ENCODE measurements at places on chromosomes 7 and 10. TPM values are rescaled to one million over a fixed set of nuclear protein-coding genes. Genes with fewer than 3 reads are reported as not detected.

DNA sequence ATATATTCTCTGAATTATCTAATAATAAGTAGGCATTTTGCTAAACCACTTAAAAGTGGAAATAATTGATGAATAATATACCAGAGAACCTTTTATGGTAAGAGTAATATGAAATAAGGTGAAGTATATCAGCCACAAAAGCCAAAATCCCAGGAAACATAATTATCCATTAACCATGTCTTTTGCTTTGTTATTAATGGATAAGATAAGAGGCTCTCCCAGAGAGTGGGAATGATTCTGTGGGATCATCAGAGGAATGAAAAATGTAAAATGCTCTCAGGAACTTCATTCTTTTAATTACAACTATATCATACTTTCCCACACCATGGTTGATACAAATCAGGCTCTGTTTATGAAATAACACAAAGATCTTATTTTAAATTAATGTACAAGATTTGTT lies 391.7 kb upstream of the FZD8 start:
- no peak for ATAC-seq

DNA sequence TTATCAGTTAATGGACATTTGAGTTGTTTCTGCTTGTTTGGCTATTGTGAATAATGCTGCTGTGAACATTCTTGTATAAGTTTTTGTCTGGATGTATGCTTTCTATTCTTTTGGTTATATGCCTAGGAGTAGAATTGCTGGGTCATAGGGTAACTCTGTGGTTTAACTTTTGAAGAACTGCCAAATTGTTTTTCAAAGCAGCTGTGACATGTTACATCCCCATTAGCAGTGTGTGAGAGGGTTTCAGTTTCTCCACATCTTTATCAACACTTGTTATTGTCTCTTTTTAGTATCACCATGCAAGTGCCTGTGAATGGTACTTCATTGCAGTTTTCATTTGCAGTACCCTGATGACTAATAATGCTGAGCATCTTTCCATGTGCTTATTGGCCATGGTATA lies 2.1 kb upstream of the NDUFB8 start:
- ATAC-seq = no peak

- no peak for ATAC-seq
These were observed 197.4 kb downstream of the ELMO1 start for GRCh38 chr7:37251222-37251621.

- ATAC-seq = no peak
These were observed 47.2 kb upstream of the KLF6 start for GRCh38 chr10:3832022-3832786.

GRCh38 chr7:148014541-148014940 lies 576.0 kb upstream of the C7orf33 start:
- ATAC-seq = no peak

DNA sequence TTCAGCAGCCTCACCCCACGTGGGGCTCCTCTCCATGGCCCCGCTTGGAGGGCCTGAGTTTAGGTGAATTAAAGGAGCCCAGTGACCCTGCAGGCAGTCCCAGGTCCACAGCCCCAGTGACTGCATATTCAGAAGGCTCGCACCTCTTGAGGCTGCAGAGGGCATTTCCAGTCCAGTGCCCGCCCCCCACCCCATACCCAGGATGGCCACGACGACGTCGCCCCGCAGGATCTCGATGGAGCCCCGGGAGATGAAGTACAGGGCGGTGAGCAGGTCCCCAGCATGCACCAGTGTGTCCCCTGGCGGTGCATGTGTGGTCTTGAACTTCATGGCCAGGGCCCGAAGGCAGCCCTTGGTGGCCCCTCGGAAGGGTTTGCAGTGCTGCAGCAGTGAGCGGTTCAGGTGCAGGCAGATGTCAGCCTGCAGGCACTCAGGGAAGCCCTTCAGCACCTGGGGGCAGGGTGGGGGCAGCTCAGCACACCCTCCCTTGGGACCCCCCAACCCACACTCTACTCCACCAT lies 28.1 kb downstream of the KCNH2 start:
- ATAC-seq = no peak

The DENND10 gene
- 38.3 TPM for total RNA-seq

The SEMA3A gene
- 0.56 TPM for total RNA-seq

The UPK3BL2 gene
- 88.8 TPM for total RNA-seq

- peak; percentile 95 for ATAC-seq
These were observed 174.8 kb downstream of the KIAA1217 start for GRCh38 chr10:24383681-24384106.

The KMT2E gene
- total RNA-seq = 29.0 TPM

The FOXI2 gene
- 0.32 TPM for total RNA-seq

The GRID2IP gene
- total RNA-seq = 0.12 TPM

The GNAI1 gene
- total RNA-seq = 31.5 TPM

The SEMA3C gene
- 9.5 TPM for total RNA-seq

The RBM28 gene
- 23.3 TPM for total RNA-seq

- no peak for ATAC-seq
These were observed 31.4 kb downstream of the POR start for GRCh38 chr7:75946207-75946855.

The GLI3 gene
- 15.0 TPM for total RNA-seq

- ATAC-seq = no peak
These were observed 7.8 kb upstream of the ATOH7 start for GRCh38 chr10:68239596-68240150.

DNA sequence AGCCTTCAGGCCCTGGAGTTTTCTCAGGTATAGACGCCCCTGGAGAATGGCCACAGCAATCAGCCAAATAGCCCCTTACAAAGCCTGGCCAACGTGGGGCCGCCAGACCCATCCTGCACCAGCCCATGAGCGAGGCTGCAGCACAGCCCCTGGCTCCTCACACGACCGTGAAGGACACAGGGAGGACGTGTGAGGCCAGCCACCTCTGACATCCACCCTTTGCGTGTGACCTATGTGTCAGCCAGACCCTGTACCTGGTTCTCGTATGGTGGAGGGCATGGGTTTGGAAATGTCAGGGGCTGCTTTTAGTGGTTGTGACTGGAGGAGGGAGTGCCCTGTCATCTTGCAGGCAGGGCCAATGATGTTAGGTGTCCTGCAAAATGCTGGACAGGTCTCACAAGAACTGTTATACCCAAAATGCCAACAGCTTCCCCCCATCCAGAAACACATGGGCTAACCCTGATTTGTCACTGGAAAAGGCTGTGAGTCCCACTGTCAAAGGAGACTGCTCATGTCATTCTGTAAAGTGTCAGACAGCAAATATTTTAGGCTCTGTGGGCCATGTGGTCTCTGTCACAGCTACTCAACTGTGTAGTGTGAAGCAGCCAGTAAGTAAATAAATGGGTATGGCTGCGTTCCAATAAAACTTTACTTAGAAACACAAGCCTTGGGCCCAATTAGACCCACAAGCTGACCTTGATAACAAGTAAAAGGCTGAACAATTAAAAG lies 30.0 kb downstream of the NOD1 start:
- no peak for ATAC-seq

The CYP17A1 gene
- total RNA-seq = 0.76 TPM

DNA sequence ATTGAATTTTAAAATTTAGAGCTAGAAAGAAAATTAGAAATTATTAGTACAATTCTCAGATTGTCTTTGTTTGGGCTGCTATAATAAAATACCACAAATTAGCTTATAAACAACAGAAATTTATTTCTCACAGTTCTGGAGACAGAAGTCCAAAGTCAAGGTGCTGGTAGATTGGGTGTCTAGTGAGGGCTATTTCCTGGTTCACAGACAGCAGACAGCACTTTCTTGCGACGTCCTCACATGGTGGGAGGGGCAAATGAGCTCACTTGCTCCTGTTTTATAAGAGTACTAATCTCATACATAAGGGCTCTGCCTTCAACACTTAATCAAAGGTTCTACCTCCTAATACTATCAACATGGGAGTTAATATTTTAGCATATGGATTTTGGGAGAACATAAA lies 134.1 kb downstream of the MDFIC start:
- no peak for ATAC-seq

DNA sequence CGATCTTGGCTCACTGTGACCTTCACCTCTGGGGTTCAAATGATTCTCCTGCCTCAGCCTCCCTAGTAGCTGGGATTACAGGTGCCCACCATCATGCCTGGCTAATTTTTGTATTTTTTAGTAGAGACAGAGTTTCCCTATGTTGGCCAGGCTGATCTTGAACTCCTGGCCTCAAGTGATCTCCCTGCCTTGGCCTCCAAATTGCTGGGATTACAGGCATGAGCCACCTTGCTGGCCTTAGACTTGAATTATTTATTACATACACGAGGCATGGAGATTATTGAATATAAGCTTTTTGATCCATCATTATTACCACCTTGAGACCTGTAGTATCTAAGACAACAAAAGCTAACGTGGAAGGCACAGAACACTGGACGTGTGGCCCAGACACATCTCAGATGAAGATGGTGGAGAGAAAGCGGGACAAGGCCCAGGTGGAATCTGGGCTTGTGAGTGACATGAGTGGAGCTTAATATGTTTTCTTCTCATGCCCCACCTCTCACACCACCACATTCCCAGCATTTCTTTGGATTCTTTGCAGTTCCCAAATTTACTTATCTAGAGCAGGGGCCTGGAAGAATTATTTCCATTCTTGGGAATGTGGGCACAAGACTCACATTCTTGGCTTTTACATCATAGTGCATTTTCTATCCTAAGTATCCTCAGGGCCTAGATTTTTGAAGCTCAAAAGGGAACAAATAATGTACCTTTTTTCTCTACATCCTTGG lies 76.6 kb downstream of the SUGCT start:
- no peak for ATAC-seq

- no peak for ATAC-seq
These were observed 119.1 kb downstream of the NRBF2 start for GRCh38 chr10:63252095-63252762.

DNA sequence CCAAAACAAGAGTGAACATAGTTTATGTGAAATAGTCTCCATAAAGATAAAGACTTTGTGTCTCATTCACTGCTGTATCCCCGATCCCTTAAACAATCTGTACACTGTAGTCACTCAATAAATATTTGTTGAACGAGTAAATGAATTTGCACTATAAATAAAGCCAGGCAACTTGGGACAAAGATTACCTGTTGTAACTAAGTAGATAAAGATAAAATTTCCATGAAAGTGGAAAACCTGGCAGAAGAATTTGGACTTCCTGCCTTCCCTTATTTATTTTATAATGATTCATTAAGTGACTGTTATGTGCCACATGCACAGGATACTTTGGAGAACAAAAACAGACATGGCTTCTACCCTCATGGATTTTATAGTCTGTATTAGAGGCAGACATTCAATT lies 277.7 kb upstream of the KAT6B start:
- ATAC-seq = no peak

DNA sequence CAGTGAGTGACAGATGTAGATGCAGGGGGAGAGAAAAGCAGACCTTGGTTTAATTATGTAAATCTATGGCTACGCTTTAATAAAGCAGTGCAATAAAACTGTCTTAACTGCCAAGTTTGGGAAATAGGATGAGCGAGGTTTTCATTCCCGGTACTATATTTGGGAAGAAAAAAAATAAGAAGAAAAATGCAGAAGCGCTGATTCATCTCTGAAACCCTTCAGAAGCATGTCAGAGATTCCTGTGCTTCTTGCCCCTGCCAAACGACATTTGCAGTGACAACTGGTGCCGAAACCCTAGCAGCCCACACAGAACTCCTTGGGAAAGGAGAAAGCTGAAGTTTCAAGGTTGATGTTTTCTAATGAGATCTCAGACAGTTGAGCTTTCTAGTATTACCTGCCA lies 380.7 kb downstream of the REEP3 start:
- no peak for ATAC-seq

- no peak for ATAC-seq
These were observed 102.8 kb downstream of the CHN2 start for GRCh38 chr7:29297194-29297890.

- peak; percentile 72 for ATAC-seq
These were observed 23.6 kb downstream of the SLC35B4 start for GRCh38 chr7:134293002-134293740.

- peak; percentile 98 for ATAC-seq
These were observed 47.7 kb downstream of the LRGUK start for GRCh38 chr7:134174795-134175261.

GRCh38 chr7:100171087-100171681 lies 2.8 kb upstream of the GAL3ST4 start:
- ATAC-seq = peak; percentile 23

GRCh38 chr7:71312755-71313490 lies 181.0 kb downstream of the GALNT17 start:
- ATAC-seq = no peak

The NRG3 gene
- total RNA-seq = not detected

DNA sequence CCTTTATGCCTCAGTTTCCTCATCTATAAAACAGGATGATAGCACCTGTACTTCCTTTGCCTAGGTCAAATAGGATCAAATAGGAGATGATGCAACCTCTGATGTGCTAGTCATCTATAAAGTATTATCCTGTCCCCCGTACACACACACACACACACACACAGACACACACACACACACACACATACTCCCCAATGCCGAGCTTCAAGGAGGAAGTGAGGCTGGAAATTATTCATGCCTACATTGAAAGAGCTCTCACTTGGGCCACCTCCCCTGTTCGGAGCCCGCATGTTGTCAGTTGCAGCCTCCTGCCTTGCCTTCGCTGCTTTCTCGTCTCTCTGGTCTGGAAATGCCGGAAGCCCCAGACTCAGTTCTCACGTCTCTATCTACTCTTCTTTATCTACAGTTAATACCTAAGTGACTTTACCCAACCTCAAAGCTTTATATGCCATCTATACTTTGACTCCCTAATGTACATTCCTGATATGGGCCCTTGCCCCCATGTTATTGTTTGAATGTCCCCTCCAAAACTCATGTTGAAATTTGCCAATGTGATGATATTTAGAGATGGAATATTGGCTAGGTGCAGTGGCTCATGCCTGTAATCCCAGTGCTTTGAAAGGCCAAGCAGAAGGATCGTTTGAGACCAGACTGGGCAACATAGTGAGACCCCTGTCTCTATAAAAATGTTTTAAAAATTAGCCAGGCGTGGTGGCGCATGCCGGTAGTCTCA lies 6.9 kb upstream of the UBE2H start:
- peak; percentile 69 for ATAC-seq

- no peak for ATAC-seq
These were observed 66.7 kb upstream of the FGL2 start for GRCh38 chr7:77266291-77266794.

DNA sequence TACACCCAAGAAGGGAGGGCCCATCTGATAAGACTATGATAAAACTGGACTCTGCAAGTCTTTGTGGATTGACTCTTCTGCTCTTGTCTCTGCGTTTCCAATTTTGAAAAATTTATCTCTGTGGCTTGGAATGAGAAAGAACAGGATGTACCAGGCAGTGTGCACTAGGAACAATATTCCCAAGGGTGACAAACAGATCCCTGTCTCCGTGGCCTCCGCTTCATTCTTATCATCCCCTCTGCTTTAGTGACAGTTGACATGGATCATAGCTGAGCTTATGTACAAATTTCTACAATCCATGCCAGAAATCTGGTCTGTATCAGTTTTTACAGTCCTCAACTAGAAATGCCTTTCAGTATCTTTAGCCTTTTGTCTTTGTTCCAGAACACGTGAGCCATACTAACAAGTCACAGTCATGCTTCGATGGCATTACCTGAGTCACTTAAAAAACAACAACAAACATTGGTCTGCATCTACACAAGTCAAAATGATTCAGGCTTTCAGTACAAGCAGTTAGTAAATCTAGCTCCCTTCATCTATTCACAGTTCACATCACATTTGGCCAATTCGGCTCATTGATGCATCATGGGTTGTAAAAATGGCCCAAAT lies 393.6 kb upstream of the CELF2 start:
- ATAC-seq = no peak
